ENCODE measurements at places on chromosomes 5 and 9.

- DNase-seq = no peak
Measured at GRCh38 chr9:96135076-96135752, 166.8 kb downstream of the HSD17B3 start.

- DNase-seq = no peak
Measured at GRCh38 chr5:137607771-137608170, 108.6 kb upstream of the SPOCK1 start.

GRCh38 chr5:124283031-124283430 lies 463.4 kb downstream of the ZNF608 start:
- no peak for DNase-seq

GRCh38 chr5:34622098-34622400 lies 34.1 kb upstream of the RAI14 start:
- no peak for DNase-seq

GRCh38 chr5:64165160-64165499 lies 513 bp upstream of the RNF180 start:
- no peak for DNase-seq

DNA sequence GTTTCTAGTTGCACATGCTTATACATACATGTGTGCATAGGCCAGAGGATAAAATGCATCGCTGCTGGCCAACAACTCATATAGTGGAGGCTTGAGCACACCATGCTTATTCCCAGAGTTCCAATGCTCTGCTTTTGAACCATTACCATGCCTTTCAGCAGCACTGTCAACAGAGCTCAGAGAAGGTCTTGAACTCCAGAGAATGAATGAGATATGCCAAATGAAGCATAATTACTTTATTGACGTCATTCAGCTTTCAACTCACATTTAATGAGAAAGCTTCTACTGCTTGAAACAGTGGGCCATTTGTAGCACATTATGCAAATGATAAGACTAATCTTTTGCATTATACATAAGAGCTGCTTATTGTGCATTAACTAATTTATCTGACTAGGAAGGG lies 765.3 kb upstream of the GRAMD2B start:
- no peak for DNase-seq

DNA sequence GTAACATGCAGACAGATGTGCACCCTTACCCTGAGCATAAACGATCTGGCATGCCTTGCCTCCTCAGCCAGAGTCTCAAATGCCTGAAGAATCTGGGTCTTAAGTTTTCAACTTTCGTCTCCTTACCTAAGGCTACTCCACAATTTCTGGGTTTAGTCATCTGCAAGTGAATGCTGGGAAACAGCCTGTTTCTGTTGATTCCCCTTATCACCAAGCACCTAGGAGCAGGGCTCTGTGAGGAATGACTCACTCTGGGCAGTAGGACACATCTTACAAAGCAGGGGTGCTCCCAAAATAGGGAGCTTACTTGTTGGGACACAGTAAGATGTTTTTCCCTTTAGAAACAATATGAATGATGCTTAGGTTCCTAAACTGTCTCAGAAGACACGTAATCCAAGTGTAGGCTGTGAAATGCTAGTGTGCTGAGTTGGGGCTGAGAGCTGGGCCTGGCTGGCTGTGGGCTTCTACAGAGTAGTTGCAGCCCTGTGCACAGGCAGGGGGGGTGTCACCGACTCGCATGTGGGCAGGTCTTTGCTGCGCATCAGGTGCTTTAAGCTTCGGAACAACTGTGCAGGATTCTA lies 58.0 kb downstream of the DAP start:
- DNase-seq = peak; percentile 70

DNA sequence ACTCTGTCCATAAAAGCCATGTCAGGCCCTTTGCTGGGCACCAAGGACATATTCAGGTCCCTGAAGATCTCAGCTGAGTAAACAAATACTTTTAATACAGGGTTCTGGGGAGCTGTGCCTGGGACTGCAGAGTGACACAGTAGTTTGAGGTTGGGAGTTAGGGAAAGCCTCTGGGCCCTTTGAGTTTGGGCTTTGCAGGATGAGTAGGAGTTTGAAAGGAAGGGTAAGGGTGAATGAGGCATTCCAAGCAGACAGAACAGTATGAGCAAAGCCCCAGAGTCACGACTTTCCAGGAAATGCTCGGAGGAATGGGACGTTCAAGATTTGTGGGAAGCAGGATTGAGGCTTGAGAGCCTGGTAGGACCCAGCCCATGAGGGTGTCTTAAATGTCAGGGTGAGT lies 13.3 kb downstream of the CRB2 start:
- DNase-seq = no peak

- DNase-seq = no peak
Measured at GRCh38 chr9:26169708-26170107, 491.5 kb upstream of the TUSC1 start.

DNA sequence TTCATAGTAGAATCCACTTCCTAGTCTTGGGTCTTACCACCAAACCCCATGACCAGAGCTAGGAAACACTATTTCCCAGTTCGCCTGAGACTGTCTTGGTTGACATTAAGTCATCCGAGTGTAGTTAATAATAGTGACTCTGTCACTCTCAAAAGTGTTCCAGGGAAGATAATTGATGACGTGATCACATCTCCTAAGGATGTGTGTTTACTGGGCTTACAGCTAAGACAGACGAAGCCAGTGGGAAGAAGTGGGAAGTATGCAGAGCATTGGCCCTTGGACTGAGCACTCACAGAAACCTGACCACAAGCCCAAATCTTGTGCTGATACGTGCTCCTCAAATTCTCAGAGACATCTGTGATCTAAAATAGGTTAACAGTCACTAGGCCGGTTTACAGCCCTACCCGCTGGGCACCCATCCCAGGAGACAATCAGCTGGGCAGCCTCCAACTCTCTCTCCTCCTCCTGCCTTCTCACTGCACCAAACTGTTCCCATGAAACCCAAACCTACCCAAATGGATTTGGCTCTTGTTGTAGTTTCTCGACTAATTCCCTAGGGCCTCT lies 316.6 kb downstream of the TLE1 start:
- no peak for DNase-seq

DNA sequence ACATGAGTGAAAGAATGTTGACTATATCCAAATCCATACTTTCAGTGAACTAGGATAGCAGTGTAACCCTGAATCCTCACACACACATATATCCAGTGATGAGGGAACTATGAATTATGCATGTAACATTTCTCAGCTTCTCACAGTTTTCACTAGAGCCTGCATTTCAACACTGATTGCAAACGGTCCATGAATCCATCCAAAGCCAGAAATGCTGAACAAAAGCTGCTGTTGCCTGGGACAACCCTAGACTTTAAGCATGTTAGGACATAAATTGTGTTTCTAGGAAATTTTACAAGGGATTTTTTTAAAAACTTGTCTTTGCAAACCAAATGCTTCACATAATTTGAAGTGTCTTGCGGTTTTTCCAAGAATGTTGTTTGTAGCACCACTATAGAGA lies 2010.0 kb upstream of the WWC1 start:
- DNase-seq = no peak

GRCh38 chr9:120345379-120345778 lies 234.6 kb downstream of the CDK5RAP2 start:
- DNase-seq = no peak

DNA sequence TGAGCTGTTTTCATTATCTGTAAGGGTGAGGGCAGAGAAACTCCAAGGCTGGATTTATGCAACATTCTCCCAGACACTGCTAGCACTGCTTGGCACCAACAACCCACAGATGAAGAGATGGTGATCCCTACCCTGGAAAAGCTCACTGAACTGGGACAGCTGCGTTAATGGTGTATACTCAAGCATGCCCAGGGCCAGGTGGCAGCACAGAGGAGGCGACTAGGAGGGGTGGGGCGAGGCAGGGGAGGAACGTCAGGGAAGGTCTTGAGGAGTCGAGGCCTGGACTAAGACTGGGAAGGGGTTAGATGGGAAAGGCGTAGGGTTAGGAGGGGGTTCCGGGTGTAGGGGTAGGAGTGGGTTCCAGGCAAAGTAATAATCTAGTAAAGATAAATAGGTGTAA lies 73.1 kb upstream of the TBC1D9B start:
- no peak for DNase-seq

- no peak for DNase-seq
Measured at GRCh38 chr5:77842243-77842642, 66.1 kb upstream of the TBCA start.

DNA sequence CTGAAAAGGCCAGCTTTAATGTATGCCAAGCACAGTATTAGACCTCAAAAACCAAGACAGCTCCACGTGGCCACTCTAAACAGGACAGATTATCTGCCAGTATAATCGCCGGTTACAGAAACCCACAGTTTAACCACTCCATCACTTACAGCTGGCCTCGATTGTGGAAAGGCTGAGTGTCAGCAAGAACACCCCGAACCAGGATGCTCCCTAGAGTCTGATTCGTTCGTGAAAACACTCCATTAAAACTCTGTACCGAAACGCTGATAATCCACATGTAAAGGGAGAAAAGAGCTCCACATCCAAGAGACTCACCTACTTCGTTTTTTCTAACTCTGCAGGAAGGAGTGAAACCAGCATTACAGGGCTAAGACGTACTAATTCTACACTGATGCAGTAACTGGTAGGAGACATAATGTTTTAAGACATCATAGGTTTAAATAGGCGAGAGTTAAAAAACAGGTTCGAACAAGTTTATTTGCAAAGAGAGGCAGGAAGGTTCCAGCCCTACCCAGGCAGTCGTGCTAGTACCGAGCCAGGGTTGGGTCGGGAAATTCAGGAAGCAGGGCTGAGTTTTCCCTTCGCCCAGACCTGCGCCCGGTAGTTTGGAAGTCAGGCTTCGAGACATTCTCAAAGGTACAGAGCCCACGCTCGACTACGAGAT lies 949 bp downstream of the SERINC5 start:
- DNase-seq = no peak

GRCh38 chr5:95969651-95970358 lies 8.2 kb upstream of the ELL2 start:
- no peak for DNase-seq

DNA sequence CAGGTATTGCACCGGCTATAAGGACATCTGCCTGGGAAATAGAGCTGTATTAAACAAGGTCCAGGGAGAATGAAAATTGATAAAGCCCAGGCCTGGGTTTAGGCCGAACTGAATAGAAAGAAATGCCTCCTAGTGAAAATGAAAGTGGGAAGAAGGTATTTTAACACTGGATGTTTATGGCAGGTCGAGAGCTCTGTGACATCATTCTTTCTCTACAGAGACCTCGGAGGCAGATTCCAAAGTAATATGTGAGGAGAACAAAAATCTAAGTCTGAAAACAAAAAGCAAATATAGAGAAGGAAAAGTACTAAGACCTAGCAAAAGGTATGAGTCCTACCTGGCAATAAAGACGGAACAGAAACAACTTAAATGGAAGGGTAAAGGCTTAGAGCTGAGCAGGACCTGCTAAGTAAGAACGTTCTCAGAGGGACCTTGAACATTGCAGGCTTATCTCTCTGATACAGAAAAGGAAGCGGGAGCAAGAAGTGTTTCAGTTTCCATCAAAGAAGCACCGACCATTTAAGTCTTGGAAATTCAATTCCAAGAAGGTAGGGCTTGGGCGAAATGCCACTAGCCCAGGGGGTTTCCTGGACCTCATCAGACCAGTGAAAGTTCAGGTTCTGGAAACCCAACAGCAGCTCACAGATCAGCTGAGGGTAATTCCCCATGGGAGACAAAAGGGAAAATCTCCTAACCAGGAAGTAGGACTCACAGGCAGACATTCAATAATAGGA lies 80.0 kb downstream of the SUSD1 start:
- no peak for DNase-seq

- DNase-seq = no peak
Measured at GRCh38 chr9:34386656-34387055, 10.0 kb upstream of the MYORG start.

DNA sequence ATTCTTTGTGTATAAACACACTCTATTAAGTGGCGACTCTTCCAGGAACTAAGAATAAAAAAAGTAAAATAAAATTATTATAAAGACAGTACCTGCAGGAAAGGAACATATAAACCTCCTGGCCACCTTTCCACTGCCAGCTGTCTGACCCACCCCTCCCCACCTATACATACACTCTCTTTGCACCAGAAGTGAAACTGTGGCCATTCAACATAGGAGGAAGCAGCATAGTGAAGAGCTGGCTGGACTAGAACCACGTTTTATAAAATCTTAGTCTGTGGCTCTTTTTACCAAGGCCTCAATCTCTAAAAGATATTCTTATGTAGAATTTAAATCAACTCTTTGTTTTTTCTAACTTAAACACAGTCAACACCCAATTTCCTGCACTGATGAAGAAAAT lies 289.6 kb downstream of the GABRB2 start:
- no peak for DNase-seq

DNA sequence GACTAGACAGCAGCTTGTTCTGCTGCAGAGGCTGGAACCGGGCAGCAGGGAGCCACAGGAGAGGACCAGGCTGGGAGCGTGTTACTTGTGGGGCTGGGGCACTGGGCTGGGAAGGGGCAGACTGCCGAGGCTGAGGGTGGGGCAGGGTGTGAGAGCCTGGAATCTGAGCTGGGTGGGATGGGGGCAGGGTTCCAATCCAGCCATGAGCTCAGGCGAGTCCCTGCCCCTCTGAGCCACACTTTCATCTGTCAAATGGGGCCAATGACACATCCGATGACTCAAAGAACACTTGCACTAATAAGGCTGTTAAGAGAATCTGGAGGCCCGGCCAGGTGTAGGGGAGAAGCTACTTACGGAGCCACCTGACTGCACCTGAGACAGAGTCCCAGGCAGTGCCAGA lies 18.7 kb upstream of the WDR38 start:
- peak; percentile 84 for DNase-seq

GRCh38 chr5:32017692-32018367 lies 156.3 kb downstream of the GOLPH3 start:
- DNase-seq = no peak

DNA sequence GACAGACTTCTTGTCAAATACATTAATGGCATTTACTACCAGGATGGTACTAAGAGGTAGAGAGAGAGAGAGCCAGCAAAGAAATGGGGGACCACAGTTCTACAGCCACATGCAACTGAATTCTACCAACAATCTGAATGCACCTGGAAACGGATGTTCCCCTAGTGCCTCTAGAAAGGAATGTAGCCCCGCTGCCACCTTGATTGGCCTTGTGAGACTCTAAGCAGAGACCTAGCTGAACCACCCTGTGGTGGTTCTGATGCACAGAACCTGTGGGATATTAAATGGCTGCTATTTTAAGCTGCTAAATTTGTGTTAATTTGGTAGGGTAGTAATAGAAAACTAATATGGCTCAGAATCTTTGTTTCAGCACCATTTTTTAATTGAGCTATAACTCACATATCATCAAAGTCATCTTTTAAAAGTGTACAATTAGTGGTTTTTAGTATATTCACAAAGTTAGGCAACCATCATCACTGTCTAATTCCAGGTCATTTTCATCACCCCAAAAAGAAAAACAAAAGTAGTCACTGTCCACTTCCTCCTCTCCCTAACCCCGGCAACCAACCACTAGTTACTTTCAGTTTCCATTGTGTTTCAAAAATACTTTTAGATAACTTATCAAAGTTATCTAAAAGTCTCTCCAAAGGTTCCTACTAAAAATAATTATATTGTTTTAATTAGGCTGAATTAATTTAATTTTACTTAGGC lies 51.7 kb downstream of the CPLANE1 start:
- no peak for DNase-seq

GRCh38 chr9:37407468-37407867 lies 15.0 kb upstream of the GRHPR start:
- no peak for DNase-seq

Measured in HCT116 (cell line).